ENCODE measurements at places on chromosomes 11 and 22.

DNA sequence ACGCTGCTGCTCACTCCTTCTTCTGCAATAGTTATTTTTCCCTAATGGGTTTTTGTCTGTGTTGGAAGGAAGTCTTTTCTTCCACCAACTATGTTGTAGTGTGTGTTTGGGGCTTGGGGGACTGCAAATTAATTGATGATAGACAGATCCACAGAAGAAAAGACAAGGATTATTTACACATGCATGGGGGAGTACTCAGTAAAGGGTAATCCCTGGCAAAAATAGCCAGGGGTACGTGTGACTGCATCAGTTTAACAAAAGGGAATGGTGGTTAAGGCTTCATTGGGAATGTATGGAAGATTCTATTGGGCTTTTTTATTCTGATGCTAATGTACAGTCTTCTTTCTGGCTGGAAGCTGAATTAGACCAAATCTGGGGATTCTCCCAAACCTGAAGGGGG, 20.2 kb upstream of the FEZ1 start:
- DNase-seq = no peak

- DNase-seq = no peak
These were observed 1117.3 kb downstream of the BRD1 start for GRCh38 chr22:48710410-48710809.

DNA sequence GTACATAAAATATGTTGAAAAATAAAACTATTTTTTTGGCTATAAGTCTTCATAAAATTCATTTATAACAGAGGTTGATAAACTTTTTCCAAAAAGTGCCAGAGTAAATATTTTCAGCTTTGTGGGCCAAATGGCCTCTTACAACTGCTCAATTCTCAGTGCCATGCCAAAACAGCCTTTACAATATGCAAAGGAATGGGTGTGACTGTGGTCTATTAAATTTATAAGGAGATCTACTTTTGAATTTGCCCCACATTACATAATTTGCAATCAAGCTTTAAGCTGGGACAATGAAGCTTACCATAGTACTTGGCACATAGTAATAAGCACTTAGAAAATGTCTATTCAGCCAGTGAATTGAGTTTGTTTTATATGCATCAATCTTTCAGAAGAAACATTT, 22.6 kb downstream of the EIF3M start:
- no peak for DNase-seq

- DNase-seq = no peak
These were observed 17.2 kb upstream of the CD59 start for GRCh38 chr11:33753304-33753967.

Data from NCI-H1930 (cell line).